Skeletal muscle cell (primary cell): ENCODE measurements at places on chromosomes 3 and 15.

DNA sequence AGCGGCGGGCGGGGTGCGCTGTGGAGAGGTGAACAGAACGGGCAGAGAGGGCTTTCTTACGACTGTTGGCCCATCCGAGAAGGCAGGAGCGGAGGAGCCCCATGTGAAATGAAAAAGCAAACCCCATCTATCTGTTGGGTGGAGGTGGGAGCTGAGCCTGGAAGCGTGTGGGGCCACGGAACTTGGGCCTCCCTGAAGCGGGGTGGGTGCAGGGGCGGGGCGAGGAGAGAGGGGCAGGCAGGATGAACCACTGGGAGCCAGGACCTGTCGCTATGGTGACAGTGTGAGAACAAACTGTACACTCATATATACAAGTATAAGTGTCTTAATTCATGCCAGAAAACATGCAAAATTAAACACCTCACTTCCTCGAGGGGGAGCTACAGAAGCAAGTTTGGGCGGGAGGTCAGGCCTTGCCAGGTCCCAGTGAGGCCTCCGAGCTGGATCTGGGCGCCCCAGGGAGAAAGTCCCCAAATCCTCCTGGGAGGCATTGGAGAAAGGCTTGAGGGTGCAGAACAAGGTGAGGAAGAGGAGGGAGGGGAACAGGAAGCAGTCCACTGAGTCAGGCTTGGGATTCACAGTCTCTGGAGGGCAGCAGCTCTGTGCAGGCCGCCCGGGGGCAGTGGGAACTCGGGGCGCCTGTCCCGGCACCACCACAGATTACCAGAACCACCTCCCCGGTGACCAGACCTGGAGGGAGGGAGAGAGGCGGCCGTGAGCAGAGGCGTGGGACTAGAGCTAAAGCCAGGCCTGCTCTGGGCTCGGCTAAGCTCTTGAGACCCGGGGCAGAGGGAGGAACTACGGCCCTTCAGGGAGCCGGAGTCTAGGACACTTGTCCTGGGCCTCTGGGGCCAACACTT, 34.8 kb downstream of the RBPMS2 start:
- DNase-seq, result peak; percentile 46

DNA sequence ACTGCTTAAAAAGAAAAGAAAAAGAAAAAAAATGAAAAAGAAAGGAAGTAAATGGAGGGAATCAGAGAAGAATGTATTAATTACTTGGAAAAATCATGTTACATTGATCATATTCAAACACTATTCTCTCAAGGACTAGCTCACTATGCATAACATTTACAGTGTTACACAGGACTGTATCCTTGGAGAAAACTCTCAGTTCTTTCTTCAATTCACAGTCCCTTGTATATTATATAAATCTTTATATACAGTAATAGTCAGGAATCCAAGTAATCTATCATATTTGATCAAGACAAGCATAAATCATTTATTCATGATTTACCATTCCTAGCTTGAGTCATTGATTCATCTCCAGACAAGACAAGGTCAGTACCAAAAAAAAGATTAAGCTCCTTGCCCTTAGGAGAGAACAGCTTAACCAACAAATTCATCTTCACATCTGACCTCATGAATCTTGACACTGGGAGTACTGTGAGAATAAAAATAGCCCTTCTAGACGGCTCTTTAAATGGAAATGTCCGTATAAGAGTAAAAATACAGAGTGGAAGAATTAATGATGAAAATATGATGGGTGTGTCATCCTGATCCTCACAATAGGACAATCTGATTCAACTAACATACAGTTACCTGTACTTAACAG, 980.4 kb downstream of the NAALADL2 start:
- DNase-seq, result no peak

GRCh38 chr3:54709785-54710184, 218.1 kb downstream of the LRTM1 start:
- no peak for DNase-seq

GRCh38 chr3:193796089-193796488, 203.1 kb downstream of the OPA1 start:
- no peak for DNase-seq

- DNase-seq, result no peak
Measured at GRCh38 chr15:50302581-50302980, 37.1 kb upstream of the HDC start.

DNA sequence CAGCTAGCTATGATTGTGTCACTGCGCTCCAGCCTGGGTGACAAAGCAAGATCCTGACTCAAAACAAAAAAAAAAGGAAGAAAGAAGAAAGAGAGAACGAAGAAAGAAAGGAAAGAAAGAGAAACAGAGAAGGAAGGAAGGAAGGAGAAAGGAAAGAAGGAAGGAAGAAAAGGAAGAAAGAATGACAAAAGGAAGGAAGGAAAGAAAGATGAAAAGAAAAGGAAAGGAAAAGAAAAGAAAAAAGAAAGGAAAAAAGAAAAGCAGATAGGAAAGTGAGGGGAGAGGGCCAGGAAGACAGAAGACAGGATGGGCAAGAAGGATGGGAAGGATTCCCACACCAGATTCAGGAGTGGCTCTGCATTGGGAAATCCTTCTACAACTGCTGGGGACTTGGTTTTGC, 44.9 kb downstream of the GOLGA6L2 start:
- DNase-seq, result no peak

GRCh38 chr15:38130205-38130567, 122.5 kb upstream of the SPRED1 start:
- no peak for DNase-seq

GRCh38 chr15:29133791-29134190, 135.8 kb downstream of the NSMCE3 start:
- no peak for DNase-seq

- DNase-seq, result no peak
Measured at GRCh38 chr3:169539856-169540255, 123.7 kb downstream of the MECOM start.

DNA sequence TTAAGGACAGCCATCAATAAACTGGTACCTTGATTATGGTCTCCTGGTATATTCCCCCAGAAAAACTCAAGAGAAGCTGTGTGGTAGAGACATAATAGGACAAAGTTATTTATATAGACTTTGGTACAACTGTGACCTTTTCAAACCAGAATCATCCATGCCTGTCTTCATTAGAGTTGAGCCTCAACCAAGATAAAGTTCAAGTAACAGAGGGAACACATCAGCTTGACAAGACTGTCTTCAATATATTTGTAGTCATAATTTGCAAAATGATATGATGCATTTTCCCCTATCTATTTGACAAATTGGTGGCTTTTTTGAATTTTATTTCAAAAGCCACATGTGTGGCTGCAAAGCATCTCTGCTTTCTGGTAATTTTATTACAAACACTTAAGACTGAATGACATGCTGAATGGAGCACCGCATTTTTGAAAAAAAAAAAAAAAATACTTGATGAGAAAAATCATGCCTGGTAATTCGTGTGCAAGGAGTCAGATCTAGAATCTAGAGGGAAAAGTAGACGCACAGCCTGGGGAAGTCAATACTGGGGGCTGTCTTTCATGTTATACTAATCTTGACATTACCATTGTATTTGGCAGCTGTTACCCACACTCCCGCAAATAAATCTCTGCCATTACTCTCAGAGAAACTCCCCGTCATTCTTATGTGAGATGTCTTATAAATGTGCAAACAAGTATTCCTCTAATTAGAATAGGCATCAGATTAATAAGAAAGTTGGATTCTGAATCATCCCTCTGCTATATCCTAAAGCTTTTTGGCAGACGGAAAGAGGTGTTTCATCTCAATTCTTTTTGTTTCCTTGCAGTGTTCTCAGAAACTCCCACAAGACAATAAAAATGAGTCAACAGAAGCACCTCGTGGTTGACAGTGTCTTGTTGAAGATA, 554.8 kb upstream of the CBLB start:
- no peak for DNase-seq

- no peak for DNase-seq
Measured at GRCh38 chr3:132292042-132292441, 25.2 kb upstream of the ACP3 start.

- no peak for DNase-seq
Measured at GRCh38 chr15:93167291-93167690, 78.3 kb upstream of the RGMA start.

DNA sequence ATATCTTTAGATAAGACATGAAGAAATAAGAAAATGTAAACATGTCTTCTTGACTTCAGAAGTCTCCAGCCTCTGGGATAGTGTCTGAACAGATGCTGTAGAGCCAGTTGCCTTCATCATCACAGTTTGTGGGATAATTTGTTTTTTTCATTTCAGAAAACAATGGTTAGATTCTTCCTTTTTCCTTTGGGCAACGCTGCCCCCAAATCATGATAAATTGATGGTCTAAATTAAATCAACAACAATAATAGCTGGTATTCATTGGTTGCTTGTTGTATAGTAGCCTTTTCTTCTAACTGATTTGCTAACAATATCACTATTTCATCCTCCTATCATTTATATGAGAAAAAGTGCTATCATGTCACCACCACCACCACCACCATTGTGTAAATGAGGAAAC, 12.6 kb upstream of the SHQ1 start:
- no peak for DNase-seq

DNA sequence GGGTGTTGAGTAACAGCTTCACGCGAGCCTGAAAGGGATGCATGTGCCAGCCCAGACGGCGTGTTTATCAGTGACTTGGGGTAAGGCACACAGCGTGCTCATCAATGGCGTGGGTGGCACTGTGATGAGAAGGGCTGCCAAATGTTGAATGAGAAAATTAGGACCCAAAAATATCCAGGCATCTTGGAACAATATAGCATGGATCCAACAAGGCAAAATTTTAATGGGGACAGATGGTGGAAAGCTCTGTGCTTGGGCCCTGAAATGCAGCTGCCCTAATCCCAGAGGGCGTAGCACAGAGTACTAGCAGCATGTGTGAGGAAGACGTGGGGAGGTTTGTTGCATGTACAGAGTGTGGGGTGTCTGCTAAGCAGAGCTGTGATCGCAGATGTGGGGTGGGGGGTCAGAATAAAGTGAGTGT, 48.9 kb downstream of the SSUH2 start:
- DNase-seq, result no peak

DNA sequence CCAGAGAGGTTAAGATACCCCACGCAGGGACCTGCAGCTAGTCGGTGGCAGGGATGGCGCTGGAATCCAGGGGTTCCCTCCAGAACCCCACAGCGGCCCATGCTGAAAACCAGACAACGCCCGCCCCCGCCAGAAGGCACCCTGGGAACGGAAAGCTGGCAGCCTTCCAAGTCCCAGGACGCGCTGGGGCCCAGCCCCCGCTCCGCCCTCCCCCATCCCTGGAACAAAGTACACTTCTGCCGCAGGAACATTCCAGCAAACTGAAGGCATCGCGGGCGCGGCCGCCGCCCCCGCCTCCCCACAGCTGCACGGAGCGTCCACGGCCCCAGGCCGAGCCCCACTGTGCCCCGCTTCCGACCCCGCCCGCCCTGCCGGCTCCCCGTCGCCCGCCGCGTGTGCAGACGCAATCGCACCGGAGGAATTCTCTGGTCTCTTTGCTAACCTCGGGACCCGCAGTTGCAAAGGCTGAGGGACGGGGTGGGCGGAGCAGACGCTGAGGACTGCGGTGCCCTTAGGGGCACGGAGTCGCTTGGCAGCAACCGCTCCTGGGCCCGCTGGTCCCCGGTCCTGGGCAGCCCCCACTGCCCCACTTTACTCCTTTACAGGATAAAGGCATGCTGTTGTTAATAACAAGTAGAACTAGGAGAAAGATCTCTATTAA, 44.8 kb upstream of the RNU6-1 start:
- DNase-seq, result peak; percentile 81

GRCh38 chr3:108159105-108159504, 63.1 kb downstream of the IFT57 start:
- peak; percentile 54 for DNase-seq

DNA sequence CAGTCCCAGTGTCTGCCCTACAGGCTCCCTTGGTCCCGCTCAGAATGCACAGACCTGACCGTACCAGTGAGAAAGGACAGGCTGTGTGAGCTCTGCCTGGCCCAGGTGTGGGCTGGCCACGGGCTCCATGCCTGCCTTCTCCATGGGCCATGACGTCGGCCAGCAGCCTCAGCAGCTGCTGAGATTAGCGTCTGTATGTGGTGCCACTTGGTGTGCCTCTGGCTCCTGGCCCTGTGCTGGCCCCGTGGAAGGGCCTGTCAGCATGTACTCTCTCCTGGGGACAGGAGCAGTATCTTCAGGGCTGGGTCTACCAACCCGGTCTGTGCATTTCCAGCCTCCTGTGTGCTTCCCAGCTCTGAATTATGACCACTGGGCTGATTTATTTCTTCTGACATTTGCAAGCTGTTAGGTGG, 25.7 kb downstream of the KLF13 start:
- DNase-seq, result no peak

DNA sequence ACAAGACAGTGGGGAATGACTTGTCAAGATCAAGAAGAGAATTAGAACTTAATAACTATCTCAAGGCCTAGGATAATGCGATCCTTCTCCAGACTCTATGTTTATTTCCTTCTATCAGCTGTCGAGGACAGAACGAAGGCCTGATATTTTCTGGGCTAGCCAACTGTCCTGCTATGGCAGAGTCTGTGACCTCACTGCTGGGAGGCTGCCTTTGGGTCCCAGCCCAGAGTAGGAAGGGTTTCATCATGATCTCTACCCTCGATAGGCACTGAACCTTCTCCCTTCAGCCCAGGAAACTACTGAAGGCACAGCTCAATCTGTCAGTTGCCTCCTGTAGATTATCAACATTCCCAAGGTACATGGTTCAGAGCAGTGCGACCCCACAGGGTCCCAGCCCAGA, 237.2 kb downstream of the ATP8B4 start:
- no peak for DNase-seq

DNA sequence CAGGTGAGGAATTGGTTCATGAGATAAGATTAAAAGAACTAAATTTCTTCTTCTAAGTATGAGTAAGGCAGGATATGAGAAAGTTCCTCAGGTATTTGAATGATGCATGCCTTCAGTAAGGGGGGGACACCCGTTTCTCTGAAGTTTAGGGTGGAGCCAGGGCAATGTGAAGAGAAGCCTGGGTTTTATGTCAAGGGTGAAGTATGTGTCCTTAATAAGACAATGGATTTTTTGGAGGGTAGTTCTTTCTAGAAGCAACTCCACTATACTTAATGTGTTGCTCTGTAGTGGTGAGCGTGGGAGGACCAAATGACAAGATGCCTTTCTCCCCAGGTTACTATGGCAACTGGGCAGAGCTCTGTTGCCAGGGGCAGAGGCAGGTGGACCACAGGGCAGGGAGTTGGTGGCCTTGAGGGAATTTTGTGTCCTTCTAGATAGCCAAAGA, 44.0 kb downstream of the PHLDB2 start:
- peak; percentile 70 for DNase-seq

DNA sequence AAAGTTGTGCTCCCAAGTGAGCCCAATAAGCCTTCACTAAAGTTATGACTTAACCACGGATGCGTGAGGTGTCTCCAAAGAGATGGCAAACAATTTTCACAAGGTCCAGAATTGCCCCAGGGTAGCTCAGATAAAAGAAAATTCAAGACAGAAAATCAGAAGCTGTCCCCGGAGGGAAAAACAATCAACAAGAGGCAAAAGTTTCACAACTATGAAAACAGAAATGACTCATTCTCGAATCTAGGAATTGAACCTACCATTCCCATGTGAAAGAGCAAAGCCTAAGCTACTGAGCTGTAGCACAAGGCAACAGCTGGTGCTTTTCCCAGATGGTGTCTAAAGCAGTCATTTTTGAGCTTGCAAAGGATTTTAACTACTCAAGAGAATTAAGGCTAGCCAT, 33.5 kb upstream of the MKRN3 start:
- DNase-seq, result no peak
